ENCODE measurements at places on chromosomes 7 and 10.

DNA sequence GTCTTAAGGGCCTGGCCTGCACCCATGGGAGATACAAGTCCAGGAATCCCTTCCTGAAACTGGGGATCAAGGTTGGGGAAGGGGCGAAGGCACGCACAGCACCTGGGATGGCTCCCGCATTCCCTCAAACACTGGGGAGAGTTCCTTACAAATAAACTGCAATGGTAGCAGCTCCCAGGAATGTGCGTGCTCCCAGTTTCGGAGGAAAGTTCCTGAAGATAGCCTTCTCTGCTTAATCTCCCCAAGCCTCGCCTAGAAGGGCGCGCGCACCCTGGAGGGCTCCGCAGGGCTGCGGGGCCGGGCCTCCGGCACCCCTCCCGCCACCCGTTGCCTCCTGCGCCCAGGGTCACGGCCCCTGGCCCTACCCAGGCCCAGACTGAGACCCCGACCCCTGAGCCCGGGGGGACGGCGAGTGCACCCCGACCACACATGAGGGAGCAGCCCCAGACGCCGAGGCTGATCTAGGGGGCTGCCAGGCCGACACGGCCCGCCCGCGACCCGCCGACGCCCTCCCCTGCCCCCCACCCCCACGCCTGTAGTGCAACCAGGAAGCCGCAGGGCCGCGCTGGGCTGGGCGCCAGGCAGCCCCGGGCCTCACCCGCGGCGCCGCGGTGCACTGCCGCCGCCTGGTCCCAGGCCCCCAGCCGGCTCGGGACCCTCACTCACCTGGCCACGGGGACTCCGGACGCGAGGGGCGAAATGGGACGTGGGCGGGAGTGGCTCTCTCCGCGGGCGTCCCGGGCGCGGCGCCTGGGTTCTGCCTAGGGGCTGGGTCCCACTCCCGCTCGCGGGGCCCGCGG is 460 bp downstream of the ANXA11 start:
- no peak for DNase-seq

GRCh38 chr10:63344269-63344668 is 121.5 kb downstream of the JMJD1C start:
- no peak for DNase-seq

DNA sequence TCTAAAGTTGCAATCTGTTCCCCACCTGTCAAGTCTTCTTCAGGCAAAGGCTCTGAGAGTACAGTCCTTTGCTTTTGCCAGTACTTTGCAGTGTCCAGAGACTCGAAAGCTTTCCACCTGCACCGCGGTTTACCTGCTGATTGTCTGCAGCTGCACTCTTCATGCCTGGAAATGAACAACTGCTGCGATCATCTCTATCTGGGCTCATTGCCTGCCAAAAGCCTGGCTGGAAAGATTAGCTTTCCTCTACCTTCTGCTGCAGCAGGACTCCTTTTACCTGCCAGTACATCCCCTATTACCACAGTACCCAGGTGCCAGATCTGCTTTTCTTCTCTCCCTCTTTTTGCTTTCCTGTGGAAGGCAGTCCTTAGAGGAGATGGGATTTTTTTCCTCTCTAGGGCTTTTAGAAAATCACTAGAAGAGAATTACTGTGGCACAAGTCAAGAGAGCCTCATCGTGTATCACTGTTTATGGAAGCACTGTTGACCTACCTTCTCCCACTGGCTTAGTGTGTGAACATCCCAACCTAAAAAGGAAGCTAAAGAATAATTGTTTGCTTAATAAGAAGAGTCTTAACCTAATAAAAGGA is 2.2 kb downstream of the STRIP2 start:
- no peak for DNase-seq

GRCh38 chr7:35908331-35909216 is 107.7 kb downstream of the SEPTIN7 start:
- DNase-seq: no peak

DNA sequence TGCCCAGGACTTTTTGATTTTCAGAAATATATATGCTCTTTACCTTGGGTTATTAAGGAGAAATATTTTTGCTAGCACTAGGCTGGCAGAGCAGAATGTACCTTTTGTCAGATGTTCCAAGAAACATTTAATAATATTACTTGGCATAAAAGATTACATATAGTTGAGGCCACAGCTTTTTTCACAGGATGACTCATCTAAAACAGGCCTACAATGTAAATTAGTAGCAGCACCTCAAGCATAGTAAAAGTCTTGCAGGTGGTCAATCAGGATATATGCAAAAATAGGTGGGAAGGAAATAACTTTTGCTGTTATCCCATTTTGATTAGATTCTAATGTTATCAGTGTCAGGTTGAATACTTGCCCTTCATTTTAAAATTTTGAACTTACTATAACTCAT is 14.9 kb upstream of the ITGB1 start:
- no peak for DNase-seq

GRCh38 chr7:46932676-46933424 is 649.1 kb downstream of the TNS3 start:
- no peak for DNase-seq

DNA sequence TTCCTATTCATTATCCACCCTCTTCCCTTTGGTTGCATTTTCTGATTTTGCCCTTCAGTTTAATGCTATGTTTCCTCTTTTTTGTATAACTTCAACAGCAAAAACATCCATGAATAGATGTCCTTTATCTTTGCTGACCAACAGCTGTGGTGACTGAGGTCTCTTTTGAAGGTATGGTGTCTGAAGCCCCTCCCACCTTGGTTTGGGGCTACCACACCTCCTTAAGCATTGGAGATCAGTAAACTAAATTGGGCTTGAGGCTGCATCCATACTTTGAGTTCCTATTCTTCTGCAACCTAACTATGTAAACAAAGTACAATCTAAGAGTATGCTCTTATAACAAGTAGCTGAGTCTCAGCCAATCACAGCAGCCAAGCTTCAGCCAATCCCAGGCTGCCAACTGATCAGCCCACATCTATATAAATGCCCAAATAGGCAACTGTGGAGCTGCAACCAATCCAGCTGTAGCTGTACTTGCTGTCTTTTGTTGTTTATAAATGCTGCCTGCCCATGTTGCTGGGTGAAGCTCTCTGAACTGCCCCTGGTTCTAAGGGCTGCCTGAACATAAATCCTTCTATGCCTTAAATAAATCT is 69.4 kb upstream of the PDLIM1 start:
- DNase-seq: no peak

- no peak for DNase-seq
Measured at GRCh38 chr7:64562256-64562625, 630 bp downstream of the ZNF680 start.

- no peak for DNase-seq
Measured at GRCh38 chr7:50982626-50983025, 199.9 kb upstream of the GRB10 start.

- no peak for DNase-seq
Measured at GRCh38 chr10:6674291-6674690, 94.2 kb upstream of the PRKCQ start.

- no peak for DNase-seq
Measured at GRCh38 chr10:118496525-118496924, 98.9 kb downstream of the PRLHR start.

GRCh38 chr10:77556990-77557601 is 80.5 kb downstream of the KCNMA1 start:
- no peak for DNase-seq

GRCh38 chr7:92723943-92724342 is 112.4 kb downstream of the CDK6 start:
- no peak for DNase-seq

- DNase-seq: no peak
Measured at GRCh38 chr7:102170393-102170970, 116.2 kb upstream of the SH2B2 start.

GRCh38 chr7:35348611-35349400 is 94.9 kb upstream of the TBX20 start:
- DNase-seq: no peak

GRCh38 chr7:141234335-141235105 is 160.7 kb downstream of the TMEM178B start:
- no peak for DNase-seq

DNA sequence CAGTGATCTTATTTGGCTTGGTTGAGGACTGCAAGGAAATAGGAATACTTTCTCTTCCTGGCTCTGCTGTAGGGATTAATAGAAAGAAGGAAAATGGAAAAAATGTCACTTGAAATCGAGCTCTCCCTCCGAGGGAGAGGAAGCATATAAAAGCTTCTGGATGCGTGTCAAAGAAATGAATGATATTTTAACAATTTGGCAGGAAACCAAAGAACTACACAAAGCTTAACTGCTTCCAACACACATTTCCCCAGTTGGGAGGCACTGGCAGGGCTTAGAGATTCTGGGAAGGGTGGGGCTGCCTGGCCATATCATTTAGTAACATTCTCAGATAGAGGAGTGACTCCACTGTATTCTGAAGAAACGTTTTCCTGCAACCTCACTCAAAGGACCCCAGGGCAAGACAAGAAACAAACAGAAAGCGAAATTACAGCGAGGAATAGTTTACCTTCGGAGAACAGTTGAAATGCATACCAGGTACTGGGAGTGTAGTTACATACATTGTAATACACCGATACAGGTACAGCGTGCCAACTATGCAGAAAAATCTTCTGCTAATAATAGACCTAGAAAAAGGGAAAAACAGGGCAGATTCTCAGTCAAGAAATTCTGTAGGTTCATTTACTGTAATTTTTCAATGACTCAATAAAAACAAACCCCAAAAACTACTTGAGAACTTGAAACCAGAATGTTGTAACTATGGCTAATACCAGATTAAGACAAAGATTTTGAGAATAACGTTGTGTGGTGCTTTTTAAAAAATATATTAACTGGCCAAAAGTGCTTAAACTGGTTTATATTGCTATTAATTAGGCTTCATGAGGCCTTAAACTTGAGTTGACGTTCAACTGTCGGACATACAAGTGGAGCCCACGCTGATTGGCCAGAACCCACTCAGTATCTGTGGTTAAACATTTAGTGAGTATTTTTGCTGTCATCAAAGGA is 75.7 kb upstream of the ASAH2 start:
- DNase-seq: no peak

DNA sequence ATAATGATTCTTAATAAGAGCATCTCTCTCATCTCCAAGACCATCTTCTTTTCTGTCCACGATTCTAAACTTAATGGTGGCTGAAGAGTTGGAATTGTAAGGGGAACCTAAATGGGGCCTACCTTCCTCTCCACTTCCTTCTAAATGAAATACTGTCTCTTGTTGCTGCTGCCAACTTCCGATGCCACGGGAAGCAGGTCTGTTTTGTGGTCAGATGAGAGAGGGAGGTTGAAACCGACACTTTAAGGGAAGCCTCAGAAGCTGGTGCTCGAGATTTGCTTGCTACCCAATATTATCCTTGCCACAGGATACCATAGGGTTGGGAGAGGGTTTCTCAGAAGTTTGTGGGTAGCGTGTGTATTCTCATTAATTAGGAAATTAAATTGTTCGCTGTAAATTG is 464.1 kb downstream of the SUGCT start:
- DNase-seq: no peak

DNA sequence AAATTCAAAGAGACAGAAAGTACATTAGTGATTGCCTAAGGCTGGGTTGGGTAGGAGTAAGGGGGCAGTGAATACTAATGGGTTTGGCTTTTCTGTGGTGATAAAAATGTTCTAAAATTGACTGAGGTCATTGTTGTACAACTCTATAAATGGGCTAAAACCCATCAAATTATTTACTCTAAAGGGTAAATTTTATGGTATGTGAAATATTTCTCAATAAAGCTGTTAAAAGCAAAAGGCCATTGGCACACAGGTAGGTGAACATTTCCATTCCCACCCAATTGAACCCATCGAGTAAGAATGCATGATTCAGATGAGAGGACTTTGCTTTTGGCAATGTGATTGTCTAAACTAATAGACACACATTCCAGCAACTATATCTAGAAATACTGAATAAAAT is 579.4 kb downstream of the GATA3 start:
- DNase-seq: no peak

DNA sequence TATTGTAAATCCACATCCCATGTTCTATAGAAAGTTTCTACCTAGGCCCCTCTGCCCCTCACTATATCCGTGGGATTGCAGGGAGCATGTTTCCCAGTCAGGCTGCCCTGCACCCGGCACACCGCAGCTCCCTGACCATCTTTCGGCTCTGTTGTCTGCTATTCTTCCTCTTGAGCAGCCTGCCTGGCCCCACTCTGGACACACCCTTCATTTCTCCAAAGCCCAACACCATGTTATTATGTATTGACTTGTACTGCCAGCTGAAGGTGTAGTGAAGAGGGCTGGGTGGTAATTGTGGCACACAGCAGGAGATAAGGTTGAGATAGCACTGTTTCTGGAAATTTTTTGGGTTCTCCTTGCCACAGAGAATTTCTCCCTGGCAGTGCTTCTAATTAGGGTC is 9.8 kb downstream of the LRMDA start:
- DNase-seq: no peak

DNA sequence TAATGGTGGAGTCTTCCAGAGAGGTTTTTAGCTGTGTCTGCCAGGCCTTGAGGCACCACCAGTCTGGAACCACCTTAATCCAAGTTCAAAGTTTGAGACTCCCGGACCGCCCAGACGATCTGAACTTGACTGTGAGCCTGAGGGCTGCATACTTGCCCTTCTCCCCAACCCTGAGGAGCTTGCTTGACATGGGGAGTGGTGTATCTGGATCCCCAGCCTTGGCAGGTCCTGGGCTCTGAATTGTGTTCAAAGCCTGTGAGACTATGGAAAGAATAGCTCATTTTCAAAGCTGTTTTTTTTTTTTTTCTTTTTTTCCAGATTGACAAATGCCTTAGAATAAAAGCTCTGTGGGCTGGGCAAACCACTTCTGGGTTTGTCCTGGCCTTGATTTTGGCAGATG is 22.3 kb upstream of the CAMK1D start:
- no peak for DNase-seq

- no peak for DNase-seq
Measured at GRCh38 chr7:54798530-54798929, 39.5 kb upstream of the SEC61G start.

- DNase-seq: no peak
Measured at GRCh38 chr7:140074780-140075179, 12.0 kb upstream of the PARP12 start.

- DNase-seq: no peak
Measured at GRCh38 chr7:150927956-150928344, 50.2 kb downstream of the KCNH2 start.

Measured in activated CD4-positive, alpha-beta T cell treated with anti-CD3 and anti-CD28 coated beads, Interleukin-2, amount 50 U/mL, for 24 hours (primary cell).